ENCODE measurements at places on chromosomes 7 and 10. TPM values are rescaled to one million over a fixed set of nuclear protein-coding genes. Genes with fewer than 3 reads are reported as not detected.

The MYOF gene
- 25.5 TPM for total RNA-seq

The LRRC61 gene
- total RNA-seq, result 28.3 TPM

The CRPPA gene
- total RNA-seq, result 3.8 TPM

The TAS2R5 gene
- total RNA-seq, result 6.4 TPM

The TPK1 gene
- total RNA-seq, result 2.5 TPM

The STRIP2 gene
- 6.5 TPM for total RNA-seq

GRCh38 chr7:121994625-121995410 is 121.9 kb downstream of the PTPRZ1 start:
- no peaks in the 10 kb centered on the region for H3K4me1 ChIP-seq
- H3K27ac ChIP-seq, result no peak overlapping the region
- DNase-seq, result peak; percentile 27
- no peaks in the 10 kb centered on the region for H3K27me3 ChIP-seq

- H3K4me1 ChIP-seq, result peaks cover 7% of the 10 kb centered on the region
- peaks cover 3% of the 10 kb centered on the region for H3K27me3 ChIP-seq
- peak overlapping the region; percentile 74 for H3K4me3 ChIP-seq
Measured at GRCh38 chr10:15433850-15434537, 62.9 kb upstream of the FAM171A1 start.

- H3K4me3 ChIP-seq, result no peak overlapping the region
- DNase-seq, result no peak
- no peaks in the 10 kb centered on the region for H3K27me3 ChIP-seq
- H3K27ac ChIP-seq, result no peak overlapping the region
- no peaks in the 10 kb centered on the region for H3K36me3 ChIP-seq
Measured at GRCh38 chr7:89021741-89022140, 226.2 kb upstream of the TEX47 start.

DNA sequence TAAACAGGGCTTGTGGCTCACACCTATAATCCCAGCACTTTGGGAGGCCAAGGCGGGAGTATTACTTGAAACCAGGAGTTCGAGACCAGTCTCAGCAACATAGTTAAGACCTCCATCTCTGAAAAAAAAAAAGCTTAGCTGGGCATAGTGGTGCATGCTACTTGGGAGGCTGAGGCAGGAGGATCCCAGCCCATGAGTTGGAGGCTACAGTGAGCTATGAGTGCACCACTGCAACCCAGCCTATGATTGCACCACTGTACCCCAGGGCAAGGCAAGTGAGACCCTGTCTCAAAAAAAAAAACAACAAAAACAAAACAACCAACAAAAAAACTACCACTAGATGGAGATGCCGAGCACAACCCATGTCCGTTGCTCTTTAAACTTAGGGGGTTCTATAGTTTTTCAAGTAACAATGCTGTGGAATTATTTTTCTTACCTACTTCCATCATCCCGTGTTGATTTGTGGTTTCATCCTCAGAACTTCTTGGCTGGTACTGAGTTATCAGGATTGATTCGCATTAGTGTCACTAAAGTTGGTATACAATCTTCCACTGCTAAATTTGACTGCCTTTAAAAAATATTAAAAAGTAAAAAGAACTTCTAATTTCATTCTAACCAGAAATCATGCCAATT is 12.2 kb upstream of the REPIN1 start:
- no peak overlapping the region for H3K27ac ChIP-seq
- H3K4me1 ChIP-seq, result no peaks in the 10 kb centered on the region
- H3K36me3 ChIP-seq, result no peaks in the 10 kb centered on the region
- no peak for DNase-seq
- no peak overlapping the region for H3K4me3 ChIP-seq
- no peaks in the 10 kb centered on the region for H3K27me3 ChIP-seq

DNA sequence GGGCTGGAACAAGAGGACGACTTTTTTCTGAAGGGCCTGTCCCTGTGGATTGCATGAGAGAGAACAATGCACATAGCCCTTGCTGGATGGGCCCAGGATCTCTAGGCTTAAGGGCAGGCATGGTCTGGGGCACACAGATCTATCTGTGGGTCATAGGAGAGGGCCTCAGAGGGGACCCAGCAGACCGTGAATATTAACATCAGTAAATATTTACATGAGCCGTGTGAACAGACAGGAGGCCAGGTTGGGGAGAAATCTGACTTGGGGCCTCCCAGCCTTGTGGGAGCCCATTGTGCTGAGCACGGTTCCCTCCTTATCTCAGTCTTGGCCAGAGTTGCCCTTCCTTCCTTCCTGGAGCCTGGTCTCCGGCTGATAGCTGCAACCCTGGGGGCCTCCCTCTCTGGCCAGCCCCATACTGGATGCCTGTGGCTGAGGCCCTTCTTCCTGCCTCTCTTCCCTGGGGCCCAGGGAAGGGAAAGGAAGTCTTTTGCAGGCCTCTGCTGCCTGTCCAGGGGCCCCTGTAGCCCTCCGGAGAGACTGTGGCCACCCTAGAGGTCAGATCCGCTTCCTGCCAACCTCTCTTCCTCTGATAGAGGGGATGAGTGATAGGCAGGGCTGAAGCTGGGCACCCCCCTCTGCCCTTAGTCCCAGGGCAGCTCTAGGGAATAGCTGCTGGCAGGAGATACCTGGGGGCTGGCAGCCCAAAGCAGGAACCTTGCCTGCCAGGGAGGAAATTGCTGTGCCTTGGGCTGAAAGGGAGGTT is 44.5 kb upstream of the TRIM8 start:
- H3K27ac ChIP-seq, result peak overlapping the region; percentile 93
- H3K36me3 ChIP-seq, result peaks cover 12% of the 10 kb centered on the region
- no peak for DNase-seq
- H3K27me3 ChIP-seq, result no peaks in the 10 kb centered on the region

GRCh38 chr7:100783804-100784203 is 43.5 kb downstream of the EPHB4 start:
- no peak for DNase-seq
- H3K4me1 ChIP-seq, result no peaks in the 10 kb centered on the region
- H3K4me3 ChIP-seq, result no peak overlapping the region
- no peaks in the 10 kb centered on the region for H3K36me3 ChIP-seq
- peaks cover 3% of the 10 kb centered on the region for H3K27me3 ChIP-seq

GRCh38 chr10:100737355-100738054 is 7.9 kb upstream of the PAX2 start:
- H3K4me3 ChIP-seq, result no peak overlapping the region
- peaks cover 97% of the 10 kb centered on the region for H3K27me3 ChIP-seq
- DNase-seq, result no peak
- peaks cover 19% of the 10 kb centered on the region for H3K4me1 ChIP-seq
